SJSA1 (cell line): ENCODE measurements at places on chromosomes 4 and X. TPM values are rescaled to one million over a fixed set of nuclear protein-coding genes. Genes with fewer than 3 reads are reported as not detected.

- H3K4me3 ChIP-seq: no peak overlapping the region
- no peaks in the 10 kb centered on the region for H3K27me3 ChIP-seq
- H3K4me1 ChIP-seq: peaks cover 11% of the 10 kb centered on the region
- H3K27ac ChIP-seq: peak overlapping the region; percentile 83; the same call in 1 of the 2 replicates
- no peak for DNase-seq
Measured at GRCh38 chrX:24876530-24877287, 139.1 kb downstream of the ARX start.

DNA sequence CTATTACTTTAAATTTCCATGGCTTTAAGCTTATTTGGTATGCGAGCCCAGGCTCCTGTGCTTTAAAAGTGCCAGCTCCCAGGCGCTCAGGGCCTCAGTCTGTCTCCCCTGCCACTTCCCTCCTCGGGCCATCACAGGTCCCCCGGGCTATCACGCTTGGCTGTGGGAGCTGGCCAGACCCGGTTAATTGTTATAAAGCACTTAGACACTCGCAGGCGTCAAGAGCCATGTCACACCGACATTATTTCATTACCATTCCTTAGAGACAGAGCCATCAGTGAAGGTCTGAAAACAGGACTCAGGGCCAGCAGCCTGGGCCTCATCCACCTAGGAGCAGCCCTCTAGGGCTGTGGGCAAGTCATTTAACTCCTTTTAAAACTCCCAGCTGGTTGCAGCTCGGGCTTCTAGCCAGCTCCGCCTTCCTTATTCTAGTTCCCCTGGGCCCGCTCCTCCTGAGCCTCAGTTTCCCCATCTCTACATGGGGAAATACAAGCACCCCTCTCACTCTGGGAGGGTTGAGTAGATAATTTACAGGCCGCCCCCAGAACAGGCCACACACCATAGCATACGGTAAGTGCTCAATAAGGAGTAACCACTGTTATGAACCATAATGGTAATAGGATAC is 99.0 kb downstream of the HMX1 start:
- no peak overlapping the region for H3K27ac ChIP-seq
- H3K36me3 ChIP-seq: no peaks in the 10 kb centered on the region
- DNase-seq: no peak
- no peaks in the 10 kb centered on the region for H3K27me3 ChIP-seq
- no peak overlapping the region for H3K4me3 ChIP-seq

GRCh38 chr4:98951710-98952109 is 22.8 kb upstream of the EIF4E start:
- DNase-seq: no peak
- no peaks in the 10 kb centered on the region for H3K4me1 ChIP-seq
- H3K4me3 ChIP-seq: no peak overlapping the region
- no peaks in the 10 kb centered on the region for H3K36me3 ChIP-seq

GRCh38 chr4:22091906-22092305 is 143.3 kb upstream of the KCNIP4 start:
- H3K27me3 ChIP-seq: no peaks in the 10 kb centered on the region
- no peak overlapping the region for H3K4me3 ChIP-seq
- no peak overlapping the region for H3K27ac ChIP-seq
- no peaks in the 10 kb centered on the region for H3K4me1 ChIP-seq

DNA sequence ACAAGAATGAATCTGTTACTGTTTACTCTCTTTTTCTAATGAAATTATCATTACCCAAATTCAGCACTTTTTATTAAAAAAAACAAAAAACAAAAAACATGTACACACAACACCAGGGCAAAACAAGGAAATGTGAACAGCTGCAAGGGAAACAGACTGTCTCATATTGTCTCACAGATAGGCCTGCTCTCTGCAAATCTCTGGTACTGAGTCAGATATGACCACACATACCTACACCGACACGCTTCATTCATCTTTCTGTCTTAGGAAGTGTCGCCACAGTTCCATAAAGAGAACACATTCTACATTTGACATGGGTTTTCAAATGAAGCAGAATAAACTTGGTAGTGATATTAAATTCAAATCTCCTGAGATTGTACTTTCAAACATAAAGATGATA is 92.2 kb upstream of the GPR34 start:
- no peak for DNase-seq
- H3K36me3 ChIP-seq: no peaks in the 10 kb centered on the region
- peaks cover 18% of the 10 kb centered on the region for H3K4me1 ChIP-seq

The DIPK2B gene
- not detected in 2 replicates for total RNA-seq

GRCh38 chr4:2931512-2932301 is 31.5 kb downstream of the NOP14 start:
- H3K36me3 ChIP-seq: peaks cover 15% of the 10 kb centered on the region
- no peak for DNase-seq
- H3K4me3 ChIP-seq: no peak overlapping the region
- H3K27ac ChIP-seq: no peak overlapping the region
- no peaks in the 10 kb centered on the region for H3K27me3 ChIP-seq
